ENCODE measurements at places on chromosomes 4 and X.

- no peak for DNase-seq
Observed at GRCh38 chrX:77510007-77510406, 62.8 kb downstream of the FGF16 start.

DNA sequence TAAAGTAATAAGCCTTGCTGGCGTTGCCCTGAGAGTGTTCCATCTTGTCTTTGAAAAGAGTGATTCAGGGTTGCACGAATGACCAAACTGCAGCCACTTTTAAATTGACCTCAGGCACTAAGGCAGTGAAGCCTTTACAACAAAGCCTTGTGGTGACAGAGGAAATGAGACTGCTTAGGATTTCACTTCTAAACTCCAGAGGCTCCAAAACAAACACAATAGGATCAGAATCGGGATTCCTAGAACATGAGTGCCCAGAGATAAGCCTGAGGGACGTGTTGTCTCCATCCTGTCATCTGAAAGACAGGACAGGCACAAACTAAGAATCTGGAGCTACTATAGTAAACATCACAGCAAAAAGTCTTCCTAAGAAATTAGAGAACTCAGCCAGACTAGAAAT lies 405.2 kb downstream of the PPARGC1A start:
- DNase-seq, result no peak

- peak; percentile 54 for DNase-seq
Observed at GRCh38 chr4:139099366-139099982, 77.5 kb downstream of the ELF2 start.

GRCh38 chr4:153212736-153213135 lies 8.5 kb downstream of the TRIM2 start:
- no peak for DNase-seq

- DNase-seq, result no peak
Observed at GRCh38 chrX:100721328-100721727, 10.6 kb downstream of the SYTL4 start.

DNA sequence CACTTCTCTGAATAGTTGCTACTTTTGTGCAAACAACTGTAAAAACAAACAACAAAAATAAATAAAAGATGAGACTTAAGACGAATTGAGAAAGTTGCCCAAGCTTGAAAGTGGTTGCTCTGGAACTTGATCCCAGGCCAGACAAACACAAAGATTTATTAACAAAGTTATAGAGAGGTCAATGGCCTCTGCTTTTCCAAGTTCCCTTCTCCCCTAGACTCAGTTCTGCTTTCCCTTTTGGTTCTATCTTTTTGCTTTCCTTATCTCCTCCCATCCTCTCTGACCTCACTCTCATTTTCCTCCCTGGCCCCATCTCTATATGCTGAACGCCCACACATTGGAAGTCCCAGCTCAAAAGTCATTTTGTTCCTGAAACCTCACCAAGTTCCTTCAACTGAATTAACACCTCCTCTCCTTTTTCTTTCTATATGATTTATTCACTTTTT lies 82.7 kb downstream of the MXRA5 start:
- no peak for DNase-seq

- DNase-seq, result no peak
Observed at GRCh38 chrX:125786316-125786715, 379.8 kb downstream of the DCAF12L2 start.

DNA sequence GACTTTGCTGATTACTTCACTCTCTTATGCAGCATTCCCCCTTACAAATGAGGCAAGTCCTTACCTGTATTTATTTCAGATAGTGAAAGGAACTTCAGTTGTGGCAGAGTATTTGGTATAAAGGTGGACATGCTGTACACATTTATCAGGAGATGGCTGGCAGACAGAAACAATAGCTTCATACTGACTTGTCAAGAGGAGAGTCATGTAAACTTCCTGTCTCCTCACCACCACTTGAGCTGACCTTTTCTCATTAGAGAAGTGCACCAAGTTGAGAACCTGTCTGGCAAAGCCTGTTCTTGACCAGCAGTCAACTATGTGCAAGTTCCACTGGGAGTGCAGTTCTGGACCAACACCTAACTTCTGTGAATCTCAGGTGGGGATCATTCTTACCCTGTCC lies 80.8 kb downstream of the LARP1B start:
- DNase-seq, result no peak

DNA sequence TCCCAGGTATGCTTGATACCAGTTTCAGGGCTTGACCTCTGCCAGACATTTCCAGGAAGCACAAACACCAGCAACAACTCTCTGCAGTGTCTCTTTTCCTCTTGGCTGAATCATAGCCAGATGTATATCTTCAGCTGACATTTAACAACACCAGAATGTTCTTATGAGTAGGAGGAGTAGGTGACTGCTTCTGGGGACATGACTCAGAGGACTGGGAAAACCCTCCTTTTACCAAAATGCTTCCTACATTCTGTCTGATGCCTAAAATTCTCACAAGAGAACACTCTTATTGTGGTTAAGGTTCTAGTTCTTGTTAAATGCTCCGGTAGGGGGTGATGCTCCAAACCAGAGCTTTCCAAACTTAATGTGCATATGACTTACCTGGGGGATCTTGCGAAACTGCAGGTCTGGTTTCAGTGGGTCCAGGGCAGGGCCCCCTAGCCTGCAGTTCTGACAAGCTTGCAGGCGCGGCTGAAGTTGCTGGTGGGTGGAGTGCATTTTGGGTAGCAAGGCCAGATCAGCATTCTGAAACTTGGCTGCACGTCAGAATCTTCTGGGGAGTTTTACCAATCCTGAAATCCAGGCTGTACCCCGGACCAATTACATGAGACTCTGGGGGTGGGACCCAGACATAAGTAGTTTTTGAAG lies 329.3 kb upstream of the RPS6KA3 start:
- no peak for DNase-seq

DNA sequence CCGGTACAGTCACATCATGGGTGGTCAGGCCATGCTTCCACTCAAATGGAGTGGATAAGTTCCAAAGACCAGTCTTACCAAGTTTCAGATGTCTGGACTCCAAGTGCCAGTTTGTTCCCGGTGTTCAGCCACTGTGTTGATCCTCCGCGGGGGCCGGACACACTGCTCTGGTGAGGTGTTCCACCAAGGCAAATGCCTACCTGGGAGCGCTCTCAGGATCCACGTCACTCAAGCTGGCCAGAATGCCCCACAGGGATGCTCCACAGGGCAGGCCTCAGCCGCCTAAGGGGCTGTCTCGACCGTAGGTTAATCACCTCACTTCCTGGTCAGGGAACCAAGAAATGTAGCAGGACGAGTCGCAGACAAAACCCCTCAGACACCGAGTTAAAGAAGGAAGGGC lies 258.0 kb upstream of the GRID2 start:
- no peak for DNase-seq

- DNase-seq, result no peak
Observed at GRCh38 chr4:40699648-40700047, 50.1 kb upstream of the NSUN7 start.

- no peak for DNase-seq
Observed at GRCh38 chr4:38565271-38566199, 98.5 kb upstream of the KLF3 start.

DNA sequence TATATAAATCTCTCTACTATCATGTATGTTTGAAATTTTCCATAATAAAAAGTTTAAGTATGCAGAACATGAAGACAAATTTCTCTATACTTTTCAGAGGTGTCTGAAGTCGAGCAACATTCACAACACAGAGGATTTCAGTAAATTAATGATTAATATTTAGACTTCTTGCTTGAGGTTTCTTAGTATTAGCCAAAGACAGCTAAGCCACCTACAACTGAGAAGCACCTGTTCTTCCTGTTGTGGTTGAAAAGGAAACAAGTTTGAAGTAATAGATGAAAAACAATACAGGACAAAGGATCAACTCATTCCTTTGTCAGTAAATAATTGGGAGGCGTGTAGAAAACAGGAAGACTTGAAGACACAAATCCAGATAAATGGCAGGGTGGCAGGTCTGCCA lies 21.1 kb downstream of the SCML1 start:
- no peak for DNase-seq

DNA sequence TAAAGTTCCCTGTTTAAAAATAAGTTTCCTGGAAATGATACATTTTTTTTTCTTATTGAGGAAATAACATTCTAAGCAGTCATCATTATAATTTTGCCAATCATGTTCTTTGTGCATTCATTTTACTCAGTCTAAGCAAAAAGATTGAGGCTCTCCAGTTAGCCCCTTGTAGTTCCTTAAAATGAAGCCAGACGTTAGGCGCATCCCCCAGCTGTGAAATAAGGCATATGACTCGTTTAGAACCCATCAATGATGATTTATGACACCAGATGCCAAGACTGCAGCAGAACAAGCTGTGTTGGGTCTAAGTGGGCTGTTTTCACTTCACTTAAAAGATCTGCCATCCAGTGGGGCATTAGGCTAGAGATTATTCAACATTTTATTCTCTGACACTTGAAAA lies 17.0 kb downstream of the PDGFC start:
- no peak for DNase-seq

GRCh38 chr4:47838445-47838844 lies 578 bp upstream of the CORIN start:
- DNase-seq, result no peak

DNA sequence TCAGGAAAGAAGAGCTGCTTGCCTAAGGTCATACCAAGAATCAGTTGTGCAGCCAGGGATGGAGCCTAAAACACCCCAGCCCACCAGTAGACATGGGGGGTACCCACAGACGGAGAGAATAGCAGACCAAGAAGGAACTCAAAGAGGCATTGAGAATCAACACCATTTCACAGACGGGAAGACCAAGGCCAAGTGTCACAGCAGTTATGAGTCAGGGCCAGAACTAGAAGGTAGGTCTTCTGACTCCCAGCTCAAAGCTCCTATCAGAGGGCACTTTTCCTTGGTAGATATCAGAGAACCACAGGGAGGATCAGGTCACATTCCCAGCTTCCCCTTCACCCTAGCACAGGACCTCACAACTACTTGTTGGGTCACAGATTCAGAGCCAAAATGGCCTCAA lies 14.5 kb downstream of the OTUD5 start:
- no peak for DNase-seq

DNA sequence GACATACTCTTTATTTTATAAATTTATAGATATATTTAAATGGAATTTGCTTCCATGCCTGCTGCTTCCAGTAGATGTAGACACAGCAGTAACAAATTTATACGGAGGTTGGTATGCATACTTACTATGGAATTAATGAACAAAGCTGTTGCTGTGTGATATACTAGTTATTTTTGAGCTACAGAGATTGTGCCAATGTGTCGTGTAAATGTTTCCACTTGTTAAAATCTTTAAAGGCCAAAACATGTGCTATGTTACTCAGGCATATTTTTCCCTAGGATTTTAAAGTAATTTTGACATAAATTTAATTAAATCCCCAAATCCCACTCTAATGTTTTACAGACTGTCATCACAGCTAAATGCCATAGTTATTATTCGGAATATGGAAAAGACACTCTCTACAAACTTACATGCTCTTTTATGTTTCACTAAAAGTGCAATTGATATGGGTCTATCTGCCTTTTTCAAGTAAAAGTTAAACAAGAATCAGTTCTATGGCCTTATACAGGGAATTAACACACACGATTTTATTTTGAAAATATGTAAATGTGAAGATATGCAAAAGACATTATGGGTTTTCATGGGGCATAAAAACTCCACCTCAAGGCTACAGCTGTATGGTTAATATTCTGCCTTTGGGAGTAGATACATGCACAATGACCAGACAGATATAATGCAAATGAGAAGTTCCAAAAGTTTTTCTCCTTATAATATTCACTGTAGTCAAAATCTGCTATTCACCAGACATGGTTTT lies 256.8 kb downstream of the FSTL5 start:
- DNase-seq, result no peak

GRCh38 chr4:48071191-48071590 lies 54.6 kb downstream of the NIPAL1 start:
- DNase-seq, result no peak

DNA sequence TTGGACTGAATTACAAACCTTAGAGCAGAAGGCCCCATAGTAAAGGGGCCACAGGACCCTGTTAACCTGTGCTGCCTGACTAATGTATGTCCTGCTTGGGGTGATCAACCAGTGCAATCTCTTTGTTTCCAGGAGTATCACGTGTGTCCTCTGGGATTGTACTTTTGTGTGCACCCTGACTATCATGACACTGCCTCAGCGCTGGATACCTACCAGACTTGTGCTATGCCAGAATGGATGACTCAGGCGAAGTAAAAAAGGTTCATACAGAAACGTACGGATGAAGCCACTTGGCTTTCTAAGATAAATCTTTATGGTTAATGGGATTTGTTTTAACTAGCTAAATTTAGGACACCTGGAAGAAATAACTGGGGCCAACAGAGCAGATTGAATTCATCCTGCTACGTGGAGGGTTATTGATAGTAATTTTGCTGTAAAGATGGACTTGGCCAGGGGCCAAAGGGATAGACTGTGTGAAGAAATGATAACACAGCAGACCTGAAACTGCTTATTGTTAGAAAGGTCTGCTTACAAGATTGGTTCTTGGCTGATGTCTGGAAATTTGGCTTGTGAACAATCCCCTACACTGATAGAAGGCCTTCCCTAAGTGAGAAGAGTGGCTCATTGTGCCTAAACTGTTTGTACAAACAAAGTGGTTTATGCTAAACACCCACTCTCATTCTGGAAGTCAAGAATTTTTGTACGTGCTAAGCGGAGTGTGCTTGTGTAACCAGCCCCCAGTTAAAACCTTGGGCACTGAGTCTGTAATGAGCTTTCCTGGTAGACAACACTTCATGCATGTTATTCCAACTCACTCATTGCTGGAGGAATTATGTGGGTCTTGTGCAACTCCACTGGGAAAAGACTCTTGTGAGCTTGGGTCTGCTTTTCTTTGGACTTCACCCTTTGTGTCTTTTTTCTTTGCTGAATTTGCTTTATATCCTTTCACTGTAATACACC lies 750.5 kb upstream of the HTR2C start:
- DNase-seq, result no peak

DNA sequence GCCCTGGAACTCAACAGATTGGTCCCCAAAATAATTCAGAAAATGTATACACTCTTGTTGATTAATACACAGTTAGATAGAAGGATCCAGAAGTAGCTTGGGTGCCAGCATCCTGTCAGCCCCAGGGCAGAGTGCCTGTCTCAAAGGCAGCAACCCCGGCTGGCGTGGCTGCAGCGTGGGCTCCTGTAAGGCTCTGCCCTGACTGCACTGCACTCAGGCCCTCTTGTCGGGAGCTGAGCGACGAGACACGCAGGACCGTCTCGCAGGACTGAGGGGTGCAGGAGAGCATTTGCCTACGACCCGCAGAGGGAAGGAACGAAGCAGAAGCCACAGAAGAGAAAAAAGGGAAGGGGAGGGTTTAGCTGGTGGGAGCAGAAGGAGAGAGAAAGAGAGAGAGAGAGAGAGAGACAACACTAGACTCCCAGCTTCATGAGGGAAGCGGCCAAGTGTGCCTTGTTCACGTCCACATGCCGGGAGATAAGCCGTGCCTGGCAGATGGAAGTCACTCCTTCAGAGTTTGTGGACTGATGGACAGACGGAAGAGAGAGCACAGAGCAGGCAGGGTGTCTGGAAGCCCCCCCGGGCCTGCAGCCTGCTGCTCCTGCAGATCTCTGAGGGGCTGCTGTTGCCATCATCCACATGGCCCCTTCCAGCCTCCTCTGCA lies 38.7 kb upstream of the HELT start:
- no peak for DNase-seq

All from NCI-H2227 treated with DMSO at 0.1 percent for 48 hours (cell line).